ENCODE measurements at places on chromosomes 11 and 22. TPM values are rescaled to one million over a fixed set of nuclear protein-coding genes. Genes with fewer than 3 reads are reported as not detected.

MISFA gene
- total RNA-seq: 1.8 TPM

TMEM191C gene
- total RNA-seq: 0.82 TPM

CHRM4 gene
- 0.08 TPM for total RNA-seq

TECTA gene
- 0.38 TPM for total RNA-seq

POTEH gene
- not detected for total RNA-seq

FOLH1 gene
- total RNA-seq: not detected

APOA4 gene
- not detected for total RNA-seq

SLN gene
- not detected for total RNA-seq

CATSPERZ gene
- total RNA-seq: 0.15 TPM

APOBEC3B gene
- total RNA-seq: 0.82 TPM

ZC3H12C gene
- 11.3 TPM for total RNA-seq

LDHAL6A gene
- not detected for total RNA-seq

MRGPRE gene
- not detected for total RNA-seq

CARD10 gene
- 4.3 TPM for total RNA-seq

E2F8 gene
- 0.08 TPM for total RNA-seq

CCDC87 gene
- 0.15 TPM for total RNA-seq

CRYBB3 gene
- total RNA-seq: not detected

NCF4 gene
- not detected for total RNA-seq

ISX gene
- total RNA-seq: not detected

MGAT3 gene
- 0.23 TPM for total RNA-seq

MAJIN gene
- not detected for total RNA-seq

APOL4 gene
- 2.4 TPM for total RNA-seq

MS4A3 gene
- total RNA-seq: not detected

RAB36 gene
- 1.8 TPM for total RNA-seq

KDM4D gene
- total RNA-seq: 0.60 TPM

MFNG gene
- 0.08 TPM for total RNA-seq

PRCP gene
- 209 TPM for total RNA-seq

AQP11 gene
- 0.45 TPM for total RNA-seq

SCGB2A2 gene
- total RNA-seq: not detected

Measured in smooth muscle cell of the coronary artery (primary cell).